COLO829 (cell line): ENCODE measurements at places on chromosomes 2 and 18.

DNA sequence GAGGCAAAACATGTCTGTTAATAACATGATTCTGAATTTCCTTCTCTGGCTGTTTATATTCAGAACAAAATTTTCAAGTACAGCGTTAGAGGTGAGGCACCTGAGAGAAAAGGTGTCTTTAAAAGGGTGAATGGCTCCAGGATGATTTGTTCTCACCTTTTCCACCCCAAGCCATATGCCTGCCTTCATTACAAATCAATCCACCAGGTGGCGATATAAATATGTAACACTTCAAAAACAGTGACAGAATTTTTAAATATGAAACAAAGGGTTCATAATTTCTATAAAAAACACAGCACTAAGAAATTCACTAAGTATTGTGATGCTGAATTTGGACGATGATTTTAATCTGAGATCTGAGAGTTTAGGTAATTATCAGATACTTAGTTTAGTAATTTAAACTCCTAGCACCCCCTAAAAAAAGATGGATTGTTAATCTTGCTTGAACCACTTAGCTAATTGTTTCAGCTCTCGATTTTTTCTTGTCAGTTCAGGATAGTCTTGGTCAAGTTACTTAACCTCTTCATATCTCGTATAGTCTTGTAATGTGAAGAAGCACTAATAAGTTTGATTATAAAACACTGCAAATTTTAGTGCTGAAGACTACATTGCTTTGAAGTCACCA, 528.8 kb downstream of the CPS1 start:
- no peak for DNase-seq

DNA sequence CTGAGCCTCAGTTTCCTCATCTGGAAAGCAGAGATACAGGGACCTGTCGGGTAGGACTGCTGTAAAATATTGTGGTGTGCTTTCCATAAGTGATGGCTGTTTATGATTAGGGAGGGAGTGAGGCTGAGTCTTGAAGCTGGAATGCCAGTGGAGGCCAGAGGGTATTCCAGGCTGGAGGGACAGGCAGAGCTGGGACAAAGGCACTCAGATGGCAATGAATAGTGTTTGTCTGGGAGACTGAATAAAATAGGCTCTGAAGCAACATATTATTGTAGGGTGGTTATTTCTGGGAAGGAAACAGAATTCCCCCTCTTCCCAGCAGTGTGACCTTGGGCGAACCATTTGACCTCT, 120.7 kb downstream of the INHBB start:
- no peak for DNase-seq

GRCh38 chr2:217804338-217804737, 198.5 kb downstream of the TNS1 start:
- no peak for DNase-seq

- no peak for DNase-seq
Observed at GRCh38 chr2:218998414-218999002, 5.3 kb upstream of the CRYBA2 start.

- DNase-seq = peak; percentile 48
Observed at GRCh38 chr2:127067620-127068350, 39.2 kb downstream of the BIN1 start.

- DNase-seq = no peak
Observed at GRCh38 chr18:54877076-54877475, 48.8 kb downstream of the RAB27B start.

DNA sequence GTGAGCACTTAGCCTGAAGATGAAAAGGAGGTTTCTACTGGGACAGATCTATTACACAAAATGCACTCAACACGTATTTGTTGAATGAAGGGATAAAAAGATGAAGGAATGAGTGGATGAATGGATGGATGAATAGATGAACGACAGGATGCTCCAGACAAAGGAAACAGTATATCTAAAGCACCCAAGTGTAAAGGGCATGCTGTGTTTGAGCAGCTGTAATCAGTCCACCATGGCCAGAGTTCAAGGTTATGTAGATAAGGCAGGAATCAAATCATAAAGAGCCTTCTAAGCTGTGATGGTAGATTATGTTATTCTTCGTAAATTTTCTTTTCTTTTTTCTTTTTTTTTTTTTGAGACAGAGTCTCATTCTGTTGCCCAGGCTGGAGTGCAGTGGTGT, 213.8 kb upstream of the FBXO11 start:
- DNase-seq = no peak

- DNase-seq = no peak
Observed at GRCh38 chr2:120398051-120398995, 52.4 kb downstream of the INHBB start.

DNA sequence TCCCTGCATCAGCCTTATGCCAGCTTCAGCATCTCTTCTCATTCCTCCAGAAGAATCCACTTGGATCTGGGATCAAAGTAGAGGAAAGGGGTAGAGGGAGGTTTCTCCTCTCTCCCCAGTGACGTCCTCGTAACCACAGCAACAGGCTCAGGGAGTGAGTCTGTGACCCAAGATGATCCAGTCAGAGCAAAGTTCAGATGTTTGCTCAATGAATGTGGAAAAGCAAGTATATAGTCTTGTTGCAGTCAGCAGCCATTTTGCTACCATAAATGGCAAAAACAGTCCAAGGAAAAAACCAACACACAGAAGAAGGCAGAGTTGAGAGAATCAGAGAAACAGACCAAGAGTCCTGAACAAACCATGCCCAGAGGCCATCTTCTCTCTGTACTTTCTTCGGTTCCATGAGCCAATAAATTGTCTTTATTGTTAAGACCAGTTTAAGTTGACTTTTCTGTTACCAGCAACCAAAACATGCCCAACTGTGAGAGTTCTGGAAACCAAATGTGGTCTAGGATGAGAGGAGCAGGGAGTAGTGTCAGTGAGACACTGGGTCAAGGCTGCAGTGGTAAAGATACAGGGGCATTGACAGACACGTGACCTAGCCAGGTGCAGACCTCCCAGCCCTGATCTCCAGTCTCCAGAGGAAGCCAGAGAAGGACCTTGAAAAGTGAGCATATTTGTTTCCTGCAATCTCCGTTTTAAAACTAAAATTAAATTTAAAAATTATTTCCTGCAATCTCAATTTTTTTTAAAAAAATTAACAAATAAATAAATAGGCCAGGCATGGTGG, 3.2 kb upstream of the CXCR1 start:
- no peak for DNase-seq

DNA sequence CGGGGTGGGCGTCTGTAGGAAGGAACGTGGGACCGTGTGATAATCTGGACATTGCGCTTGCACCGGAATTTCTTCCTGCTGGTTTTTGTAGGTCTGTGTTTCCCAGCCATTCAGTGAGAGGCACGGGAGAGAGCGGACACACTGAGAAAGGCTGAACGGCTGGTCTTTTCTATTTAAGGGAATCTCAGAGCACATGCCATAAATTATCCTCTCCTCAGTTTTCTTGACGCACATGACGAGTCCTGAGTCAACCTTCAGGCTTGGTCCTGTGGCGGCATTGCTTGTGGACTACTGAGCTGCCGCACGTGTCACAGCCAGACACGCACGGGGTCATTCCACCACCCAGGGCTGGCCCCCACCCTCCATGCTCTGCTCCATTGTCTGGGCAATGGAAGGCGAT, 519.3 kb upstream of the ID2 start:
- no peak for DNase-seq

- DNase-seq = peak; percentile 13
Observed at GRCh38 chr2:26692279-26692896, at the start of gene KCNK3. TSS of gene KCNK3 (plus strand) at chr2:26692722. CDS start at chr2:26692876, 154 bp downstream.

DNA sequence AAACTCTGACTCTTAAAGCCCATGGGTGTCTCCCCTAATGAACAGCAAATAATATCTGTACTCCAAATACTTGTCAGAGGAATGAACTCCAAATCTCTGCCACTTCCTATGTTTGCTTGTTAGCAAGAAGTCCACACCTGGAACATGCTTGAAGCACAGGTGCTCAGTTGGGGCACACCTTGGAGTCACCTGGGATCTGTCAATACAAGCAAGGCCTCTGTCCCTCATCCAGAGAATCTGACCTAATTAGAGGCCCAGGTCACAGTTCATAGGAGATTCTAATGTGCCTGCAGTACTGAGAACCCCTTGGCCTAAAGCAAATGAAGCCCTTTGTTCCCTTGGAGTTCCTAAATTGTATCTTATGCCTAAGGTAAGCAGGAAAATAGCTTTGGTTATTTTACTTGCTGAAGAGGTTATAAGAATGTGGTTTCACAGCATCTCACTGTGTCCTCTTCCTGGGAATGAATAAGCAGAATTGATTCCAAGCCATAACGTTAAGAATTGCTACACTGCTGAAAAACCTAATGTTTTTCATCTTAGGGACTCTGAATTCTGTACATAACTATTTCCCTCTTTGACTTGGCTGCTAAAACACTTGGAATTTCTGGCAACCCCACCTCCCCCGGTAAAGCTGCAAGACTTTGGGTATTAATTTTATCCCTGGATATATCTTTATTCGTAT, 113.4 kb downstream of the PIEZO2 start:
- DNase-seq = no peak

DNA sequence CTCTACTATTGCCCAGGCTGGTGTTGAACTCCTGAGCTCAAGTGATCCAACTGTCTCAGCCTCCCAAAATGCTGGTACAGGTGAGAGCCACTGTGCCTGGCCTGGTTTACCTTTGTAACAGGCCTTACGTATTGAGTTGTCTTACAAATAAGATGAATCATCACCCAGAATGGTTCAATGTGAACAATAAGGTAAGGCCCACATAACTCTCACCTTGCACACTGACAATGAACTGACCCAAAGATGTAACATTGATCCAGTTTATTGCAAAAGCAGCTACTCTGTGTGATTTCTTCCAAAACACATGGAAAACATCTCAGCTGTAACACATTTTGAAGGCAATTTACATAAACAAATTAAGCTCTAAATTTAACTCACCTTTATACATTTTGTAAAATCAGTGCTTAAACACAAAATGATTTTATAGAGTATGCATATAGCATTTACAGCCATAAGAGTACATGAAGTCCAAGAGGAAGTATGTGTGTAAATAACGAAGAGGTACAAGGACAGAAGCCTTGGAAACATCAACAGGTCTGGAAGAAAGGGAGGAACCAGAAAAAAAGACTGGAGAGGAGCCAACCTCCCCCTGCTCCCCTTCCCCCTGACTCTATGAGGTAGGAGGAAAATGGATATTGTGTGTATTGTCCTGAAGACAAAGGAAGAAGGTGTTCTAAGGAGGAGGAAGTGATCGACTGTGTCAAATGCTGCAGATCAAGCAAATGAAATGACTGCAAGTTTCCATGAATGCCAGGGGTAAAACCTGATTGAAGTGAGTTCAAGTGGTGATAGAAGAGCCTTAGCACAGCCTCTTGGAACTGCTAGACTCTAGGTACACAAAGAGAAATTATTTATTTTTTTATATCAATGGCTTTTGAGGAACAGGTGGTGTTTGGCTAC, 5.6 kb upstream of the WDFY1 start:
- DNase-seq = no peak

- no peak for DNase-seq
Observed at GRCh38 chr2:217974389-217975005, 28.3 kb downstream of the TNS1 start.

DNA sequence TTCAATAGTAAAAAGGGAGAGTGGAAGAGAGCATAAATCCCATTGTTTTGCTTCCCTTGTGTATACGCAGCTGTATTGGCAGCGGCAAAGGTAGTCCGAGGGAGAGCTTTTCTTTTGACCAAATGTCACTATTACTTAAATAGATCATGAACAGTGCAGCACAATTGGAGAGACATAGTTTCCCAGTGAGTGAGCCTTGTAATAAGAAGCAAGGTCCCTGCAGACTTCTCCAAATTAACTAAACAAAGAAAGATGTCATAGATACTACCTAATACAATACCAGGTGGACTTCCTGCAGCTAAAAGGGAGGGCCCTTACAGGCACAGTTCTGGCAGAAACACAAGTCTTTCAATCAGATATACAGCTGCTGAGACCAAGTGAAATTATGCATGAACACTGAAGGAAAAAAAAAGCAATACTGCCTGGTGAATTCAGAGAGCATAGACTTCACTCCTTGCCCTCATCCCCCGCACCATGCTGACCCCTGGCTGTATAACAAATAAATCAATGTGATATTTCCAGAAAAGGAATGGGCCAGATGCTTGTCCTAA, 404.7 kb upstream of the CDH2 start:
- no peak for DNase-seq

GRCh38 chr2:228838819-228839218, 432.3 kb downstream of the PID1 start:
- DNase-seq = no peak

DNA sequence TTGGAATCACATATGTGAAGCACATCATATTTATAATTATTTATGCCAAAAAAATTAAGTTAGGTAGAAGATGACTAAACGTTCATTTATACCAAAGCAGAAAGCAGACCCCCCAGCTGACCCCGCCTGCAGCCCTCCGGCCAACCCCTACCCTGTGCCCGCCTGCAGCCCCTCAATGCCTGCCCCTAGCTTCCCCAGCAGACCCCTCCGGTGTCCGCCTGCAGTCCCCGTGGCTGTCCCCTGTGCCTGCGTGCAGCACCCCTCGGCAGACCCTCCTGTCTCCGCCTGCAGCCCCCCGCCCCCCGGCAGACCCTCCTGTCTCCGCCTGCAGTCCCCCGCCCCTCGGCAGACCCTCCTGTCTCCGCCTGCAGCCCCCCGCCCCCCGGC, 136.2 kb downstream of the NFATC1 start:
- DNase-seq = no peak

DNA sequence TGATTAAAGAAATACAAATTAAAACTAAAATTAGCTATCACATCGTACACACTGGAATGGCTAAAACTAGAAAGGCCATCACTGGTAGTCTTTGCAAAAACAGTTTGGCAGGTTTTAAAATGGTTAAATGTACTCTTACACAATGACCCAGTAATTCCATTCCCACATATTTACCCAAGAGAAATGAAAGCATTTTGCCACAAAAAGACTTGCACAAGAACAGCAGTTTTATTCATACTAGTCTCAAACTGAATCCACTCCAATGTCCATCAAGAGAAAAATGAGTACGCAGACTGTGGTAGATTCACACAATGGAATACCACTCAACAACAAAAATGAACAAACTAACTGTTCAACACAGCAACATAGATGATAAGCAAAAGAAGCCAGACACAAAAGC, 29.1 kb downstream of the SP140L start:
- no peak for DNase-seq

DNA sequence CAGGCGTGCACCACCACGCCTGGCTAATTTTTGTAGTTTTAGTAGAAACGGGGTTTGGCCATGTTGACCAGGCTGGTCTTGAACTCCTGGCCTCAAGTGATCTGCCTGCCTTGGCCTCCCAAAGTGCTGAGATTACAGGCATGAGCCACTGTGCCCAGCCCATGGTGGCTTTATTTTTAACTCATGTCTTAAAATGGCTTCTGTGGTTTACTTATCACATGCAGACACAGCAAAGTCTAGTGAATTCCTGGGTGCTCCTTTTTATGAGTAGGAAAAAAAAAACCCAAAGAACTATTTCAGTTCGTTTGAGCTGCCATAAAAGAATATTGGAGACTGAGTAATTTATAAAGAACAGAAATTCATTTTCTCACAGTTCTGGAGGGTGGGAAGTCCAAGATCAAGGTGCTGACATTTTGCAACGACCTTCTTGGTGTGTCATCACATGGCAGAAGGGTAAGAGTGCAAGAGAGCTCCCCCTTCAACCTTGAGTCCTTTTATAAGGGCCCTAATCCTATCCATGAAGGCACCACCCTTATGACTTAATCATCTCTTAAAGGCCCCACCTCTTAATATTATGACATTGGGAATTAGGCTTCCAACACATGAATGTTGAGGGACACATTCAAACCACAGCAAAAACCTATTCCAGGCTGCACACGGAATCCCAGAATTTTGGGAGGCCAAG, 12.6 kb upstream of the REL start:
- DNase-seq = no peak
